NCI-H524 treated with DMSO at 0.1 percent for 48 hours (cell line): ENCODE measurements at places on chromosomes 12 and 14.
A peak's percentile ranks its signal among the peaks of the same experiment; 100 is the strongest.

- no peak for DNase-seq
These were observed 118.7 kb upstream of the TMCC3 start for GRCh38 chr12:94769047-94769420.

GRCh38 chr14:24903337-24903736, 146.6 kb downstream of the STXBP6 start:
- DNase-seq: no peak

- DNase-seq: no peak
These were observed 114.9 kb downstream of the HELB start for GRCh38 chr12:66417217-66417616.

DNA sequence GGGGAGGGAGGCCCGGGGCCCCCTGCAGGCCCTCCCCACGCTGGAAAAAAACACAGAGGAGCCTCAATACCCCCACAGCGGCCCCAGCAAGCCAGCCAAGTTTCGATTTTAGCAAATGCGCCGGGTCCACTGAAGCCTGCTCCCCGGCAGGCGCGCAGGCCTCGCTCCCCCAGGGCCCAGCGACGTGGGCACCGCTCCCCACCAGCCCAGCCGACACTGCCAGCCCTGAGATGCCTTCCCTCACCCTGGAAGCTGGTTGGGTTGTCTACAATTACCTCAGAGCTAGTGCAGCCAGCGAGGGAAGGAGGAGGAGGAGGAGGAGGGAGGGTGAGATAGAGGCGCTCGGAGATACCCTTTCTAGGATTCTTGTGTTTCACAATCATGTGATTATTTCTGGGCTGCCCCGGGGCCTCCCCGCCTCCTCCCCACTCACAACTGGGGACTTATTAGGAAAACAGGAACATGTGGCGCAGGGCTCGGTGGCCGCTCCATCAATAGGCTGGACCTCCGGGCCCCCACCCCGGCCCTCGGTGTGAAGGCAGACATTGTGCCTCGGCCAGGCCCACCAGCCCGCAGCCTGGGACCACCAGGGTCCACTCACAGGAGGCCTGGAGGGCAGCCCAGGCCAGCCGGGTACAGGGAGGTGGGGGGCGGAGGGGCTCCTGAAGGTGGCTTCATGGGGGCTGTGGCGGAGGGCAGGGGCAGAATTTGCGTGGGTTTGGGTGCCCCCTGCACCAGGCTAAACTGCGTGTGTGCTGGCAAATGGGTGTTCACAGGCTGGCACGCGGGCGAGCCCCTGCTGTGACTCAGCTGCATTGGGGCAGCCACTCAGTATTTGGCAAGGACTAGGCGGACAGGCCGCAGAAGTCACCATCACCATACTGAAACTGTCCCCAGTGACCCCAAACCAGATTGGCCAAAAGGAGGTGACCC, 109.9 kb downstream of the NCOR2 start:
- DNase-seq: no peak

- no peak for DNase-seq
These were observed 65.7 kb upstream of the SRSF5 start for GRCh38 chr14:69701291-69701690.

DNA sequence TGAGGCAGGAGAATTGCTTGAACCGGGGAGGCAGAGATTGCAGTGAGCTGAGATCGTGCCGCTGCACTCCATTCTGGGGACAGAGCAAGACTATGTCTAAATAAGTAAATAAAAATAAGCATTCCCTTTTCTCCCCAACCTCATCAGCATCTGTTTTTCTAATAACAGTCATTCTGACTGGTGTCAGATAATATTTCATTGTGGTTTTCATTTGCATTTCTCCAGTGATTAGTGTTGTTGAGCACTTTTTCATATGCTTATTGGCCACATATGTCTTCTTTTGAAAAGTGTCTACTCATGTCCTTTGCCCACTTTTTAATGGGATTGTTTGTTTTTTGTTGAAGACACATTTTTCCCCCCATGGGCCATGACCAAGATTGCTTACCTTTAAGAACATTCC, 243.2 kb downstream of the ADAMTS20 start:
- no peak for DNase-seq

GRCh38 chr12:28988325-28988704, 160.8 kb upstream of the FAR2 start:
- no peak for DNase-seq

- DNase-seq: no peak
These were observed 724.6 kb upstream of the TMEM132C start for GRCh38 chr12:127542391-127542790.

GRCh38 chr12:126144603-126145002, 1079.4 kb downstream of the AACS start:
- no peak for DNase-seq

- DNase-seq: no peak
These were observed 156.0 kb downstream of the ADCK1 start for GRCh38 chr14:77955816-77956484.

DNA sequence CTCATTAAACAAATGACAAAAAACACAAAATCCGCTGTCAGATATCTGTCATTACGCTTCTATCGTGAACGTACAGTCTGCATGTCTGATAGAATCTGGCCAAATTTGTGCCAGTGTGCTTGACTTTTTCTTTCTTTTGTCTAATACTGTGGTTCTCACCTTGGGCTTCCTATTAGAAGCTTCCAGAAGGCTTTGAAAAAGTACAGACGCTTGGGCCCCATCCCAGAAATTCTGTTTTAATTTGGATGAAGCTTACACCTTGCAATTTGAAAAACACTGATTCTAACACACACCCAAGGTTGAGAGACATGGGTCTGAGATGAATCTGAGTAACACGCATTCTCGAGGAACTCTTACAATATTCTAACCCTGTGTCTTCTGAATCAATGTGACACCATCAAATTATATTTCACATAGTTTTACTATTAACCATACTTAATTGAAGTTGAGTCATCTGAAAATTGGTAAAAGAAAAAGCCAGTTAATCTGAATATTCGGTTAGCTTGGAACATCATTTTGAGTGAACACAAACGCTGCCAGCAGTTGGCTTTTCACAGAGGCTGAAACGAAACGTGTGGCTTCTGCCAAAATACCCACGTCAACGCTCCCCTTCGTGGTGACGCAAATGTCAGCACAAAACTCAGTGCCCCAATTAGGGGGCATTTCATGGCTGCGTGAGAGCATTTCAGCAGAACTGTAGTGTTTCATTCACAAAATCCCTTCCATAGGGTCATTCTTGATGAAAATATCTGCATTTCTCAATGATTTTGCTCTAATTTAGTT, 420.5 kb downstream of the TMEM132D start:
- DNase-seq: no peak

- no peak for DNase-seq
These were observed 35.7 kb downstream of the MRPL42 start for GRCh38 chr12:93502802-93503623.

DNA sequence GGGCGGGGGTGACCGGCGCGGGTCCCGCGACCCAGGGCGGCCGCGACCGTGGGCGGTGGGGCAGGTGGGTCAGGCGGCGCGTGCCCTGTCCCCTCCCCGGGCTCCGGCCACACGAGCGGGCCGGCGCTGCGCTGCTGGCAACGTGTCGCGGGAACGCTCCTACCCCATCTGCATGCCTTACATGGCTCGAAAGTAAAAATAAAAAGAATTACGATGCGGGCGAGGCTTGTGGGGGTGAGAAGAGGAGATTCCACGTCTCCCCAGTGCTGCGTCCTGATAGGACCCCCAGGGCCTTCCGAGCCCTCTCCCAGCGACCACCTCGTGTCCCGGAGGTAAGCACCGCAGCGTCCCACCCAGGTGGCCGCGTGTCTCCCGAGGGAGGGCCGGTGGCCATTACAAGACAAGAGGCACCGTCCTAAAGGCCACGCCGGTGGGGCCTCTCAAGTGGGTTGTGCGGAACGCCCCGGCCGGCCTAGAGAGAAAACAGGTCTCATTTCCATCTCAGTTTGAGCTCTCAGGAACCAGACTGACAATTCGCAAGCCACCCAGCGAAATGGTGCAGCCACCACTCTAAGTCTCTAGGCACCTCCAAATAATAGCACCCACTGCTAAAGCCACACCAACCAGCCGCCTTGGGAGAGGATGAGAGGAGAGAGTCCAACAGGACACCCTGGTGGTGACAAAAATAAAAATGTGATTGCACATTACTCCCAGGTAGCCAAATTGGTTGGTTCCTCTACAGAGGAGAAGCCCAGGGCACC, 612 bp upstream of the FOXN3 start:
- peak; percentile 59 for DNase-seq

- DNase-seq: no peak
These were observed 211.4 kb upstream of the ABCD2 start for GRCh38 chr12:39830852-39831520.

DNA sequence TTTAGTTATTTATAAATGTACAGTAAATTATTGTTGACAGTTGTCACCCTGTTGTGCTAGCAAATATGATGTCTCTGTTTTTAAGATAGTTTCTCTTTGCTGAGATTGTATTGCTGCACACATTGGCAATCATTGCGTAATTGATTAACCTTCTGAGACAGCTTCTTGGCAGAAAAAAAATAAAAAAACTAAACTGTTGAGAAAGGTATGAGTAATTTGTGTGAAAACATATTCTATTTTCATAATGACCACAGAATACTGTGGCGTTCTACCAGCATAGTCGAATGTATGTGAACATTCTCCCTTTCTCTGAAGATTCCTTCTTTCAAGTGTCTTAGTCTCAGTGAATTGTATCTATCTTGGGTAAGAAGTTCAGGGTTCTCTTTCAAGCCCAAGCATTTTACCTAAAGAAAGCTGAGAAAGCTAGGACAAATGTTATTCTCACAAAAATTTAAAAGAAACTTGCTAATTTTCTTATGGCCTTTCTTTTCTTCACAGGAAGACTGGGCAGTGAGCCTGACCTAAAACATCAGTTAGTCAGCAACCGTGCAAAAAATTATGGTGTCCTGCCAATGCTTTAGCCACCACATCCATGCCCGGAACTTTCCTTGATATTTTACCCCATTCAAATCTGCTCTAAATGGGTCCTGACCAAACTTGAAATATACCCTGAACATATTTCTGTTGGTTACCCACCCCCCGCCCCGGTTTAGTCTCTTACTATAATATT, 69.0 kb upstream of the REP15 start:
- no peak for DNase-seq

DNA sequence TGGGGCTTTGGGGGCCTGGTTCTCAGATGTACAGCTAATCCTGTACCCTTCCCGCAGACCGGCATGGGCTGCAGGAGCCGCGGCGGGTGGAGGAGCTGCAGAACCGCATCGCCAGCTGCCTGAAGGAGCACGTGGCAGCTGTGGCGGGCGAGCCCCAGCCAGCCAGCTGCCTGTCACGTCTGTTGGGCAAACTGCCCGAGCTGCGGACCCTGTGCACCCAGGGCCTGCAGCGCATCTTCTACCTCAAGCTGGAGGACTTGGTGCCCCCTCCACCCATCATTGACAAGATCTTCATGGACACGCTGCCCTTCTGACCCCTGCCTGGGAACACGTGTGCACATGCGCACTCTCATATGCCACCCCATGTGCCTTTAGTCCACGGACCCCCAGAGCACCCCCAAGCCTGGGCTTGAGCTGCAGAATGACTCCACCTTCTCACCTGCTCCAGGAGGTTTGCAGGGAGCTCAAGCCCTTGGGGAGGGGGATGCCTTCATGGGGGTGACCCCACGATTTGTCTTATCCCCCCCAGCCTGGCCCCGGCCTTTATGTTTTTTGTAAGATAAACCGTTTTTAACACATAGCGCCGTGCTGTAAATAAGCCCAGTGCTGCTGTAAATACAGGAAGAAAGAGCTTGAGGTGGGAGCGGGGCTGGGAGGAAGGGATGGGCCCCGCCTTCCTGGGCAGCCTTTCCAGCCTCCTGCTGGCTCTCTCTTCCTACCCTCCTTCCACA, 7.6 kb downstream of the NR4A1 start:
- DNase-seq: peak; percentile 5

DNA sequence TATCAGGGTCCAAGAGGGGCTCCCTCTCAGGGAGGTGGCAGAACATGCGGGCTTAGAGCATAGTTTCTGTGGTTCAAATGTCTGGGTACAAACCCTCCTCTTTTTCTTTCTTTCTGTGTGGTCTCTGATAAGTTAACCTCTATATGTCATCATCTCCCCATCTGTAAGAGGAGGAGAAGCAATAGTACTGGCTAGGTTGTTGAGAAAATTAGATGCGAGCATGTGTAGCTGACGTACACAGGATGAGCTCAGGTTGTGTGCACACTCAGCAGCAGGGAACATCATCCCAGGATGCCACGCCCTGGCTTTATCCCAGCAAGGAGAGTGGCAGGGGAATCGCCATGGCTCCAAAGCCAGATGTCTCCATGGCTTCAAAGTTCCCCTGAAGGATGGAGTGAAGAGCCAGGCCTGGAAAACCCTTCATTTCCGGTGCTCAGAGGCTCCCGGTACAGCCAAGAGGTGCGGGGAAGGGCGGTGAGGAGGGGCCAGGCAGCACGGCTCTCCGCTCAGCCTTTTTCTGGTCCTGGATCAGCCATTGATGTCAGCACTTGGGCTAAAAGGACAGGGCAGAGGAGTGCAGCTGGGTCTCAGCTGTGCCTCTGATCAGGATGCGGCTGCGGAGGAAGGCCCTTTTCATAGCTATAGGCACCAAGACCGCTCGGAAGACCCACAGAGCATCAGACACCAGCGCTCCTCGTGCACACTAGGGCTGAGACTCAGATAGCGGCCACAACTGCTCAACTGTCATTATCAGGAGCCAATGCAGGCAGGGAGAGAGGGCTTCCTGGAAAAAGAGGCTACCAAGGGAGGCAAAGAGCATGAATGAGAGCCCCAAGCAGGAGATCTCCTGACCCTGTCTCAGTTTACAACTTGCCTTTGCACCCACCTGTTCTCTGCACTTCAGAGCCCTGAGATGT, 41.5 kb downstream of the ARL6IP4 start:
- no peak for DNase-seq

GRCh38 chr12:116406529-116406928, 129.0 kb upstream of the MED13L start:
- no peak for DNase-seq

DNA sequence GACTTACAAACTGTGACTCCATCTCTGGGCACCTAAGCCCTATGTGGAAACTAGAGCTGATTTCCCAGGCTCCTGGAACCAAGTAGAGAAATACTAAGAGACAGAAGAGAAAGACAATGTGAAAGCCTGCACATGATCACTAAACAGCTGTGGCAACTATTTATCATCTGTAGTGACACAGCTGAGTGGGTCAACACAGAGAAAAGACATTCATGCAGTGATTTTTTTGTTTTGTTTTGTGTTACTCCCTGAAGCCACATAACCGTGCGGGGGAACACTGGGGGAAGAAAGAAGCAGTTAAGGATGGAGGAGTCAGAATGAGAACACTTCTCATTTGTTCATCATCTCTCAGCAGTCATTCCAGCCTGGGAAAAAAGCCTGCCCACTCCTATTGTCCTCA, 1.5 kb downstream of the PRR4 start:
- DNase-seq: no peak

- DNase-seq: no peak
These were observed 20.3 kb downstream of the PPM1H start for GRCh38 chr12:62914443-62915203.

GRCh38 chr12:91335699-91336098, 153.1 kb upstream of the DCN start:
- DNase-seq: peak; percentile 74

- peak; percentile 58 for DNase-seq
These were observed 115.1 kb downstream of the BEGAIN start for GRCh38 chr14:100472094-100472455.

- DNase-seq: no peak
These were observed 2.5 kb downstream of the TAMALIN start for GRCh38 chr12:52009081-52009751.

GRCh38 chr12:120583478-120584030, 2.4 kb upstream of the POP5 start:
- DNase-seq: no peak
